Esophagus mucosa (tissue), 1 donor: ENCODE measurements at places on chromosomes 1 and 21.

- ATAC-seq: no peak
Observed at GRCh38 chr1:9731561-9731960, 80.0 kb downstream of the PIK3CD start.

DNA sequence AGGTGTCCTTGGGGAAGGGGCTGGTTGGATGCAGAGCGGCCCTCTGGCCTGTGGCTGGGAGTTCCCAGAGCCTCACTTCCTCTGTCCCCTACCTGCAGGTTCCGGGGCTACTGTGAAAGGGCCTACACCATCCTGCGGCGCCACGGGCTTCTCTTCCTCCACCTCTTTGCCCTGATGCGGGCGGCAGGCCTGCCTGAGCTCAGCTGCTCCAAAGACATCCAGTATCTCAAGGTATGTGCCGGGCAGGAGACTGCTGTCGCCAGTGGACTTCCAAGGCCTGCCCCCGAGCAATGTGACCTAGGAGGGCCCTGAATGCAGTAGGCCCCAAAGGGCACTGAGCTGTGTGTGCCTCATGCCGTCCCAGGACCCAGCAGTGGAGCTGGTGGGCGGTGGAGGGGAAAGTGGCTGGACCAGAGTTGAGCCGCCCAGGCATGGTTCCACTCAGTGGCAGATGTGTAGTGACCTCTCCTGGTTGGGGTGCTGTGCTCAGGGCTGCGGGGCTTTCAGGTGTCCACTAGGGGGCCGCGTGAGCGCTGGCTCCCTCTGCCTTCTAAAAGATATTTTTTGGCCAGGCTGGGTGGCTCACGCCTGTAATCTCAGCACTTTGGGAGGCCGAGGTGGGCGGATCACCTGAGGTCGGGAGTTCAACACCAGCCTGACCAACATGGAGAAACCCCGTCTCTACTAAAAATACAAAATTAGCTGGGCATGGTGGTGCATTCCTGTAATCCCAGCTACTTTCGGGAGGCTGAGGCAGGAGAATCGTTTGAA lies 73.4 kb downstream of the PIK3CD start:
- ATAC-seq: peak; percentile 70

- no peak for ATAC-seq
Observed at GRCh38 chr1:222948079-222948478, 133.2 kb downstream of the DISP1 start.

DNA sequence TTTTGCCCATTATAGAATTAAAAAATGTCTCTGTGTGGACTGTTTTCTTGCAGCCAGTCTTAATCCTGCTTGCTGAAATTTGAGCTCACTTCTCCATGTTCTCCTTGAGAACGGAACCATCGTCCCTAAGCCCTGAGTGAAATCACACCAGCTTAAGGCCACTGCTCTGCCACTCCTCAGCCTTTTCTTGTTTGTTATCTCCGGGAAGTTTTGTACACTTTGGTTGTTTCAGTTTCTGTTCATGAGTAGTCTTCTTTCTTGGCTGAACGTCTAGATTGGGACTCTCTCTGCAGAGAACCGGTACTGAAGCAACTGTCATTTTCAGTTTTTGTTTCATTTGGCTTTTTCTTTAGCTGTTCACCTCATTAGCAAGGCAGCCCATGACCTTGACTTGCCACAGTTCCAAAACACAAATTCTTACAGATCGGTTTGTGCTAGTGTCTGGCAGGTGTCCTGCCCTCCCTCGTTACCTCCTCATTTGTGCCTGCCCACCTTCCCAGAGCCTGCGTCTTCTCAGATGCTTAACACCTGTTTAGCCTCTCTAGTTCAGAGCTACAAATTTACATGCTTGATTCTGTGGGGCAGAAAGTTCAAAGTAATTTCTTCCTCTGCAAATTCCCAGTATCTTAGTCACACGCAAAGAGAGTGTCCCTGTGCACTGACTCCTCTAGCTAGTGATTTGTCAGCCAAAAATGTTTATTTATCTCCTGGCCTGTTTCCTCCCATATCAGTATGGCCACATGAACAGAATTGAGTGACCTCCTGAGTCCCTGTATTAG lies 12.4 kb downstream of the PSEN2 start:
- peak; percentile 55 for ATAC-seq

- ATAC-seq: no peak
Observed at GRCh38 chr21:37565530-37566223, 199.1 kb downstream of the DYRK1A start.

GRCh38 chr1:117570988-117571409 lies 34.8 kb upstream of the TENT5C start:
- ATAC-seq: peak; percentile 93

DNA sequence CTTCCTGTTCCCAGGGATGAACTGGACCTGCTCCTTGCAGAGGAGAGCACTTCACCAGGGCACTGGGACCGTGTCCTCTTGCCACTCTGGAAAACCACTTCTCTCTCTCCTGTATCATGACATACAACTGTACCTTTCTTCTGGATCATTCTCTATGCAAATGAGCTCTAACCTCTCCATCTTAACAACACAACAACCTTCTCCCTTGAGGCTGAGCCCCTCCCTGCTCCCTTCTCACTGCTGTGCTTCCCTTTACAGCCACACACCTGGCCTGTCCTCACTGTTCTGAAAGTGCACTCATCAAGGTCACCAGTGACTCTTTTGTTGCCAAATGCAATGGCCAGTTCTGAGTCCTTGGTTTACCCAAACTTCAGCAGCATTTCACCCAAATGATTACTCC lies 54.5 kb upstream of the MRPS6 start:
- peak; percentile 44 for ATAC-seq

GRCh38 chr1:214660900-214661299 lies 57.9 kb downstream of the CENPF start:
- ATAC-seq: no peak

- ATAC-seq: no peak
Observed at GRCh38 chr1:118043624-118044023, 114.1 kb downstream of the WDR3 start.

- no peak for ATAC-seq
Observed at GRCh38 chr1:65065524-65066418, 82.2 kb upstream of the AK4 start.

DNA sequence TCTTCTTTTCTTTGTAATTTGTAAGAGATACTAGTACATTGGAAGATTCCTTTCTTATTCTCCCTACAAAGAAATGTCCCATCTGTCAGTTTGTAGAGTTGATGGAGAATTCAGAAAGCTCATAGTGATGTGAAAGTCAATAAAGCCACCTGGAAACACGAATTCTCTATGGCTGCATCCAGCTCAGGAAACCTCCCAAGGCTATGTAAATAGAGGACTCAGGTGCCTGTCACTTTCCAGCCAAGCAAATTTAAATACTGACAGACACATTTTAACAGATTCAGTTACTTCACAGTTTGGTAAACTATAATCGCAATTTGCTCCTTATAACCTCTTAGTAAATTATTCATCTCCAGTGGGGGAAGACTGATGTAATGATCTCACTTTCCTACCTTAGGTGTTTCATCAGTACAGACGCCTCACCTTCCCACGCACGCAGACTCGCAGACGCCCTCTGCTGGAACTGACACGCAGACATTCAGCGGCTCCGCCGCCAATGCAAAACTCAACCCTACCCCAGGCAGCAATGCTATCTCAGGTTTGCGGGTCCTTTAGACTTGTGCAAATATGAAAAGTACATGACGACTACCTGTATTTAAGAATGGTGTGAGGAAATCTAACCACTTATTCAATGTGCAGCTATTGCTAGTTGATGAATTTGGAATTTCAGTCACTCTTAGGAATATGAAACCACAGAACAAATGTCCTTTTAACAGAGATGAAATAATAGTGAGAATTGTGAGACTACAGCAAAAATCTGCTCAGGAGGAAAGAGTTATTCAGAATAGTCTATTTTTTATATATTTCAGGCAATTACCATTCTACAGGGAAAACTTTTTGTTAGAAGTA lies 60.6 kb downstream of the PTPRC start:
- peak; percentile 83 for ATAC-seq

DNA sequence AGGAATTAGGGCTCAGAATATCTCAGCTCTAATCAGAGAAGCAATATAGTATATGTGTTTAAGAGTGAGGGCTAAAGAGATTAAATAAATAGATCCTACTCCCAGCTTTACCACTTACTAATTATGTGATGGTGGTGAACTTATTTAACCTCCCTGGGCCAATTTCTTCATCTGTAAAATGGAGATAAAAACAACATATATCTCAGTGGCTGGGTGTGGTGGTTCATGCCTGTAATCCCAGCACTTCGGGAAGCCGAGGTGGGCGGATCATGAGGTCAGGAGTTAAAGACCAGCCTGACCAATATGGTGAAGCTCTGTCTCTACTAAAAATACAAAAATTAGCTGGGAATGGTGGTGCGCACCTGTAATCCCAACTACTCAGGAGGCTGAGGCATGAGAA lies 135.2 kb downstream of the SLC44A5 start:
- no peak for ATAC-seq

DNA sequence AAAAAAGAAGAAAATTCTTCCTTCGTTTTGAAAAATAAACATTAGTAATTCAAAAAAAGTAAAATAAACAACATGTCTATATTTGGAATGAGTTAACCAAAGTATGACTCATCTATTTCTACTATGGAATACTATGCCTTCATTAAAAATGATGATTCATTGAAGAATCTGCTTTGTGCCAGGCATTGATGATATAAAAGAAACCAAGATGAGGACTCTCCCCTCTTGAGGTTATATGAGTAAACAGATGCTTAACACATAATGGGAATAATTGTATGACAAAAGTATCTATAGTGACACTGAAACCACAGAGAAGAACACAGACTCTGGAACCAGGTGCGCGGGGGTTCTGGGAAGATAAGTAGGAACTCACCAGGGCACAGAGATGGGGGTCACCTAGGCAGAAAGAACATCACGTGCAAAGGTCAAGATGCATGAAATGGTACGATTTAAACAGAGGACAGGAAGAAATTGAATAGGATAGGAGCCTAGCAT lies 18.8 kb downstream of the ELF3 start:
- peak; percentile 91 for ATAC-seq

- no peak for ATAC-seq
Observed at GRCh38 chr1:116343019-116343418, 30.0 kb upstream of the ATP1A1 start.

DNA sequence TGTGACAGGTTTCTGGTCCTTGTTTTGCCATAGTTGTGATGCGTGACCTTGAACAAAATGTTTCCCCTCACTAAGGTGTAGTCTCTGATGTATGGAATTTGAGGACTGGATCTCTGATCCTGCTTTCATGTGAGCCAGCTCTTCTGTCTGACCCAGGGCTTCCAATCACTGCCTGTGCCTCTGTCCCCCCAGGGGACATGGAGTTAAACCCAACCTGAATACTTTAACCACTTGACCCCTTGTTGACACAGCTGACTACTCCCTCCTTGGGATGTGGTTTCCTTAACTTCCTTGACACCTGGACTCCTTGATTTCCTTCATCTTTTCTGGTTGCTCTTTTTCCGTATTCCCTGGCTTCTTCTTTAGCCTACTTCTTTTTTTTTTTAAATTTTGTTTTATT lies 36.0 kb upstream of the SSBP3 start:
- no peak for ATAC-seq

DNA sequence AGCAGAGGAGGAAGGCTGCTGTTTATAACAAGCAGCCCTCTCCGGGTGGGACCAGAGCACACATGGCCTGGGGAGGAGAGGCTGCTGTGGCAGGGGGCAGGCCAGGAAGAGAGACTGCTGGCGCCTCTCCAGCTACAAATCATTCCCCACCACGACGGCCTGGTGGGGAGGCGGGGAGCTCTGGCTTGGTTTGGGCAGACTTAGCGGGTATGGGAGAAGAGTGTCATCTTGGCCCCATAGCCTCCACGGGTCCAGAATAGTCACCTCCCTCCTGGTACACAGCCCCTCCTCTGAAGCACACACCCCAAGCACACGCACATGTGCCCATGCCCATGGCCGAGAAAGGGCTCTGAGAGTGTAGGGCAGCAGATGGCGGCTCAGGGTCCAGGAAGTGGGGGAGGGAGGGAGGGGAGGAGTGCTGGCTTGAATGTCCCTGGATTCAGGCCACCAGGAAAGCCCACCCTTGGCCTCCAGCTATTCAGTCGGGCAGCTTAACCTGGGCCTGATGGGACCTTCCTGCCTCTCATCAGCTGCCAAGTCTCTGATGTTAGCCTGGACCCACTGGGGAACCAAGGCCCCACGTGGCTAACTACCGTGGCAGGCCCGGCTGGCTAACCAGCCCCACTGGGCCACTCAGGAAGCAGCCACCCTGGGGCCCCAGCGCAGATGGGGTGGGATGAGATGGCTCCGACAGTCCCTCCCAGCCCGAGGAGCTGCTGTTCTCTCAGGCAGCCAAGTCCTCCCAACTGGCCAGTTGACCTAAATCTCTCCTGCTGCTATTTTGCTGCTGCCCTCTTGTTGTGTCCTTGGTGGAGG lies 10.9 kb downstream of the LRP8 start:
- ATAC-seq: no peak

DNA sequence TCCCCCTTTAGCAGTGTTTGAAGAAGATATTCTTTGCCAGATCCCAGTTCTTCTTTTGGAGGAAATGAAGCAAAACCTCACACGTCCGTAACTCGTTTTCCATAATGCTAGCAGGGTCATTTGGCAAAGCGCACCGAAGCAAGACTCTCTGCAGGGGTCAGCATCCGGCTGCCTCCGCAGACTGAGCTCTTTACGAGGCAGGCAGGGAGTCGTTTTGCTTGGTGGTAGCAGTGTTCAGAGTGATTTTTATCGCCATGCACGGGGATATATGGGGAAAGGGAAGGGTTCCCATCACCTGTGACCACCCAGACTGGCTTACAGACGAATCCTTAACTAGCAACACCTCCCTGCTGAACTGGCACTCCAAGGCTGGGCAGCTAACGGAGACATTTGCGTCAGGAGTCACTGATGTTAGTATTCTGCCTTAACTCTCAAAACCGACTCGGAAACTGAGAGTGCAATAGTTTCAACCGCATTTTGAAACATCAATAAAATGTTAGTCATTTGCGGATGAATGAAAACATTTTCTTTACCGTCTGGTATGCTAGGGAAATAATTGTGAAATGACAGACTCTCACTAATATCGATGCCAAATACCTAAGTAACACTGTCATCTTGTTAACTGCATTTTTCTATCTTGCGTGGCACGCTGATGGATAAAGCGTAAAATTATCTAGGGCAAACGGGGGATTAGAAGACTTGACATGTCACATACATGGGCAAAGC lies 2.2 kb upstream of the NEGR1 start:
- ATAC-seq: no peak

DNA sequence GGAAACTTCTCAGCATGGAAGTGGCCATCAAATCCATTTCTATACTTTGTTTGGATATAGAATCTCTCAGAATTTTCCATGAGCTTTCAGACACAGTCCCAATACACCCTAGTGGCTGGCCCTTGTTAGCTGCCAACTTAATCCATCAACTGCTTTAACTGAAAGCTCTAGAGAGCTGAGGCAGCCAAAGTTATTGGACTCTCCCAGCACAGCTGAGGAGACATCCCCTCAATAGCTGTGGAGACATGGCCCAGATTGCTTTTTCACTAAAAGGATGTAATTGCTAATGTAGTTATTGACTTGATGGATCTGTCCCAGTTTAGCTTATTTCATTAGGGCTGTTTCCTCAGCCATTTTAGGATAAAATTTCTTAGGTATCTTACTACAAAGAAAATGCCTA lies 94.8 kb upstream of the PRMT6 start:
- ATAC-seq: no peak
